ENCODE measurements at places on chromosomes 11 and 22.

DNA sequence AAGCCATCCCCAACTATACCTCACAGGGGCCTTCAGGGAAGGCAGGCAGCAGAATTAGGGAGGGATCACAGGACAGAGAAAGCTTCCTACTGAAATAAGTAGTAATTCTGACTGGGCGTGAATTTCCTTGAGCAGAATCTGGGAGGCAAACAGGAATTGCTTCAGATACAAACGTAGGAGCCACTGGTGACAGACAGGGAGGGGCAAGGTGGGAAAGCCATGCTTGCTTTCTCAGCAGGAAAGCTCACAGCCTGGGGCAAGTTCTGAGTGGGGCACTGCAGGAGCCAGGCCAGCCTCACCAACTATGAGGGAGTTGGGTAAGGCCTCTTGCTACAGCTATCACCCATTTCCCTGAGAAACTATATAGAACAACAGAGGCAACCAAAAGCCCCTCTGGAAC is 43.6 kb downstream of the ARHGAP32 start:
- DNase-seq = no peak

DNA sequence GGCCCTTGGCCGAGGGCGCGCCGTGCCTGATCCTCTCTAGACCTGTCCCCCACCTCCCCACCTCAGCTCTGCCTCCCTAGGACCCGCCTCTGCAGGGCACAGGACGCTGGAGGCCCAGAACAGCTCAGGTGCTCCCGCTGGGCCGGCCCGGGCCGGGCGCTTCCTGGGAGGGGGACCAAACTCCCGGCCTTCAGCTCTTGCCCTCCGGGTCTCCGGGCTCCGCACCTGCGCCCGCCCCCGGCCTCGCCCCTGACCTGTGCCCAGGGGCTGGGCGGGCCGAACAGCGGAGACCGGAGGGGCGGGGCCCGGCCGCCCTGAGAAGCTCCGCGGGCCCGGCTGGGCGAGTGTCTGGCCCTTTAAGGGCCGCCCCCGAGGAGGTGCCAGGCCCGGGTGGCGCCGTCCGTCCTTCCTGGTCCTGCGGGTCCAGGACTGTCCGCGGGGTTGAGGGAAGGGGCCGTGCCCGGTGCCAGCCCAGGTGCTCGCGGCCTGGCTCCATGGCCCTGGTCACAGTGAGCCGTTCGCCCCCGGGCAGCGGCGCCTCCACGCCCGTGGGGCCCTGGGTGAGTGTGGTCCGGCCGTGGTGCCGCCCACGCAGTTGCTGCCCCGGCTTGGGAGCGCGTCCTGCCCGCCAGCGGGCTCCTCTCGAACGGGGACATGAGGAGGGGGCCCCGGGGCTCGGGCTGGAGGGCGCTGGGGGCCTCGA is at the start of gene SSH3:
Gene SSH3, plus strand, starts transcription at position 399 of the 703 bp plus-strand sequence. Its CDS starts 96 bp downstream, at position 495.
- peak; percentile 64 for DNase-seq

GRCh38 chr11:65204646-65205601 is 23.2 kb downstream of the CAPN1 start:
- DNase-seq = peak; percentile 65

GRCh38 chr11:119365071-119365591 is 16.4 kb downstream of the USP2 start:
- DNase-seq = no peak

DNA sequence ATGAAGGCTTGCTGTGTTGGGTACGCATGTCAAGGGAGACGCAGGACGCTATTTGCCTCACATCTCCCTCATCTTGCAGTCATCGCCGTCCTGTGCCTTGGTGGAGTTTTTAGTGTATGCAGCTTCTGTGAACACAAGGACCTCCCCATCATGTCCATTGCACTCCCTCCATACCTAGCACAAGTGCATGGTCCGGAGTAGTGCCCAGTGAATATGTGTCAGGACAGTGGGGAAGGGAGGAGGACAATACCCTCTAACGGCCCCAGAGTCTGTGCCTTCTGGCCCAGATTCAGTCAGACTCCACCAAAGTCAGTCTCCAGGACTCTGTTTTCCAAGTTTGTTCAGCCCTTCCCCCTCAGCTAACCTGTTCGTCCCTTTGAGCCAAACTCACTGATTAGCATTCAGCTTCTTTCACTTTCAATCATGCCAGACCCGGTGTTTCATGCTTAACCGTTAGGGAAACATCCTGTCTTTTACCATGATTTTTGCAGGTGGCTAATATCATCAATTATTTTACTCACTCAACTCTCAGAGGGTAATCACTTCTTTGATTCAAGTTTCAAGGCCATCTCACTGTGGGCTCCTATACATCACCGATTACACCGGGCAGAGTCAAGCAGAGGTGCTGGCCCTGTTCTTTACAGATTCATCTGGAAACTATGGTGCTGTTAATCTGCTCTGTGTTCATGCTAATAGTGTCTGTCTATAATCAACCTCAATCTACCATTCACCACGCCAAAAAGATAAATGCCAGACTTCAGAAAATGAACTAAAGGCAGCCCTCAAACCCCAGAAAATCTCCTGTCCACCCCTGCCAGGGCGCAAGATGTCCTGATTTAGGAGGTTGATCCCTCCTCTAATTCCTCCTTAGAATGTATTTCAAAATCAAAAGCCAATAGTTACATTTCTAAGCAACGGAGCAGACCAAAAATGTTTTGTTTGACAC is 156.5 kb downstream of the RRAS2 start:
- no peak for DNase-seq

DNA sequence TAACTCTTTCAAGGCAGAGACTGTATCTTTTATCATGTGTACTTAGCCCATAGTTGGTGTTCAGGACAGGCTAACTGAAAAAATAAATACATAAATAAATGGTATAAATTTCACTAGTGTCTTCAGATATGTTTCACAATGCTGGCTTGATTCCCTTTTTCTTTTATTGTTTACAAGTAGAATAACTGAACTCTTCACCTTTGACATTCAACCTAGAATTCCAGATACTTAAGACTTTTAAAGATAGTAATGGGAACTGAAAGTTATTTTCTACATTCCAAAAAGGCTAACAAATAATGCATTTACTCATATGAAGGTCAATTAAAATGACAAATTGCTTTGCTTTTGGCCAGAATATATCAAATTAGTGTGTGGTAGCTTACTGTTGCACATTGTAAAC is 411.3 kb upstream of the TENM4 start:
- DNase-seq = no peak

GRCh38 chr11:93089474-93090102 is 108.2 kb downstream of the SLC36A4 start:
- DNase-seq = no peak

GRCh38 chr11:117663821-117664220 is 133.2 kb downstream of the DSCAML1 start:
- DNase-seq = no peak

GRCh38 chr11:92267278-92267677 is 42.7 kb downstream of the FAT3 start:
- DNase-seq = no peak

DNA sequence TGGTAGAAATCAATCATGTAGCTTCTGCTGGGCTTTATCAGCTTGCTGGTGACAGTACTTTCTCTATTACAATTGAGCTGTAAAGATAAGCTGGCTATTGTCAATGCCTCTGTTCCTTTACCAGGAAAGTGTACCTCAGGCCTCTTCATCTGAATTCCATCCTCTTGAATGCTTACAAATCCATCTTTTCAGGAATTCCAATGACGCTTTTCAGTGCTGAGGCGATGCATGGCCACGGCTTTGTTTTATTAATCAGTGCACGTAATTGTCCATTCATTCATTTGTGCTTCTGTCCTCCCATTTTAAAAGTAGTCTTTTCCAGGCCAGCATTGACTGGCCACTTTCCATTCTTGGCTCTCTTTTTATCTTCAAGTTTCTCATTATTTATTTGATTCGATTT is 202.0 kb downstream of the PGR start:
- no peak for DNase-seq

- DNase-seq = no peak
Observed at GRCh38 chr11:73200256-73200655, 17.8 kb upstream of the P2RY2 start.

DNA sequence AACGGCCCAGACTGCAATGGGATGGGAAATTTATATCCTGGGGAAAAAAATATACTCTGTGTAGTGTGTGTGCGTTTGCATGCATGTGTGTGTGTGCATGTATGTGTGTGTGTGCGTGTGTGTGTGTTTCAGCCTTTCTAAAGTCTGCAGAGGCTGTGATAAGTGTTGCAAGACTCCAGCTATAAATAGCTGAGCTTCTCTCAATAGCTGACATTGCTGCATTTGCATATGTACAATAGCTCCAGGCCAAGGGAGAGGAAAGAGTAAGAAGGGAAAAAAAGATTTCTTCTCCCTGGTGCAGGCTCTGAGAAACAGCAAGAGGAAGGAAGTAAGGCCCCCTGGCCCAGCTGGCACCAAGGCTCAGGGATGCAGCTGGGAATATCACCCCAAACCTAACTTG is 483.0 kb downstream of the MN1 start:
- no peak for DNase-seq

Data from liver (tissue), 10 donors.